ENCODE measurements at places on chromosomes 6 and 20. TPM values are rescaled to one million over a fixed set of nuclear protein-coding genes. Genes with fewer than 3 reads are reported as not detected.

The GPSM3 gene
- 8.6 TPM for polyA plus RNA-seq

The BMP6 gene
- polyA plus RNA-seq, result 1.3 TPM

The FAM184A gene
- polyA plus RNA-seq, result 14.8 TPM

The FKBP1A gene
- 297 TPM for polyA plus RNA-seq

The RIN2 gene
- polyA plus RNA-seq, result 24.0 TPM

The SEMG1 gene
- polyA plus RNA-seq, result not detected

The RIPOR3 gene
- polyA plus RNA-seq, result 9.0 TPM

The RALGAPB gene
- 19.0 TPM for polyA plus RNA-seq

The ZNF165 gene
- 0.29 TPM for polyA plus RNA-seq

The PTGIS gene
- polyA plus RNA-seq, result 27.6 TPM

The AGPAT1 gene
- polyA plus RNA-seq, result 57.5 TPM

The SRSF6 gene
- 166 TPM for polyA plus RNA-seq

The SYCP2L gene
- polyA plus RNA-seq, result 4.5 TPM

The DEFB121 gene
- not detected for polyA plus RNA-seq

The ZSCAN31 gene
- 7.6 TPM for polyA plus RNA-seq

The TMEM151B gene
- 0.07 TPM for polyA plus RNA-seq

The HAO1 gene
- polyA plus RNA-seq, result not detected

The OOEP gene
- polyA plus RNA-seq, result not detected

The SPDEF gene
- polyA plus RNA-seq, result not detected

The HLA-DOB gene
- 0.15 TPM for polyA plus RNA-seq

The WFDC11 gene
- polyA plus RNA-seq, result not detected

The HCRTR2 gene
- polyA plus RNA-seq, result not detected

The PRSS35 gene
- 16.1 TPM for polyA plus RNA-seq

The BHLHE23 gene
- polyA plus RNA-seq, result not detected

The DNAH8 gene
- polyA plus RNA-seq, result 1.5 TPM

The ZFP57 gene
- polyA plus RNA-seq, result not detected

The CDSN gene
- polyA plus RNA-seq, result not detected

The ARFGAP1 gene
- polyA plus RNA-seq, result 107 TPM

The OR2J1 gene
- polyA plus RNA-seq, result not detected

The CFB gene
- 2.2 TPM for polyA plus RNA-seq

The LHFPL5 gene
- polyA plus RNA-seq, result not detected

The NT5E gene
- polyA plus RNA-seq, result 43.6 TPM

The TREM1 gene
- polyA plus RNA-seq, result 0.22 TPM

The VSTM2L gene
- polyA plus RNA-seq, result 2.1 TPM

The BPIFB6 gene
- polyA plus RNA-seq, result not detected

The TSHZ2 gene
- polyA plus RNA-seq, result 7.9 TPM

The ULBP3 gene
- polyA plus RNA-seq, result 1.9 TPM

The GMPR gene
- 46.7 TPM for polyA plus RNA-seq

The MPC1 gene
- 76.3 TPM for polyA plus RNA-seq

Measured in muscle of back (tissue), 13 donors.